Activated naive CD4-positive, alpha-beta T cell treated with anti-CD3 and anti-CD28 coated beads for 36 hours (primary cell): ENCODE measurements at places on chromosomes 4 and X. TPM values are rescaled to one million over a fixed set of nuclear protein-coding genes. Genes with fewer than 3 reads are reported as not detected.

GRCh38 chr4:41174444-41174843, 39.9 kb downstream of the APBB2 start:
- DNase-seq: no peak

GRCh38 chr4:39976945-39977488, 694 bp downstream of the PDS5A start:
- DNase-seq: peak; percentile 58

PHEX gene
- total RNA-seq: 0.64 TPM

- DNase-seq: no peak
Observed at GRCh38 chr4:115489279-115489678, 375.9 kb upstream of the NDST4 start.

DNA sequence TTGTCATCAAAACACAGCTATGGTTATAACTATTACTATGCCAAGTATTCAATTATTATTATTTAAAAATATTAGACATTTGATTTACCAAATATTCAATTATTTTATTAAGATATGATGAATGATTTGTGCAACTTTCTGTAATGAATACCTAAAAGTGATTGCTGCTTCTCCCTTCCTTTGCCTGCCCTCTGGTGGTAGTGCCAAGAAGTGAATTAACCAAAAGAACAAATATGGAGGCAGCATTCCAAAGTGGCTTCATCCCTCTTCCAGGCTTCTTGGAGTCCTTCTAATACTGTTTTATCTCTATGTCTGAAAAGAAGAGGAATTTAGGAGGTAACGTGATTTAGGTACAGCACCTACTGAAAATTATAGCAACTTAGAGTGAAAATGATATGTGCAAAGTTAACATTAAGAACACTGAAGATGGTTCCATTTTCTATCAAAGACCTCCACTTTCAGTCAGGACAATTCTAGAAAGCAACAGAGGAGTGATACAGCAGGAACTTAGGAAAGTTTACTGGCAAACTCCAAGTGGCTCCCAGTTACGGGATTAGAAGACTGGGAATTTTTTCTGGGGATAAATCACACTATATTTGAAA, 43.0 kb downstream of the ENPEP start:
- peak; percentile 43 for DNase-seq
